Stimulated activated CD8-positive, alpha-beta memory T cell treated with anti-CD3 and anti-CD28 coated beads, Interleukin-4, amount 100 ng/mL, for 1 hour (primary cell): ENCODE measurements at places on chromosomes 7 and 10.
A peak's percentile ranks its signal among the peaks of the same experiment; 100 is the strongest.

- peak; percentile 15 for DNase-seq
Observed at GRCh38 chr7:23106057-23106822, 655 bp downstream of the KLHL7 start.

GRCh38 chr7:8615019-8615418, 181.6 kb downstream of the NXPH1 start:
- DNase-seq, result no peak

DNA sequence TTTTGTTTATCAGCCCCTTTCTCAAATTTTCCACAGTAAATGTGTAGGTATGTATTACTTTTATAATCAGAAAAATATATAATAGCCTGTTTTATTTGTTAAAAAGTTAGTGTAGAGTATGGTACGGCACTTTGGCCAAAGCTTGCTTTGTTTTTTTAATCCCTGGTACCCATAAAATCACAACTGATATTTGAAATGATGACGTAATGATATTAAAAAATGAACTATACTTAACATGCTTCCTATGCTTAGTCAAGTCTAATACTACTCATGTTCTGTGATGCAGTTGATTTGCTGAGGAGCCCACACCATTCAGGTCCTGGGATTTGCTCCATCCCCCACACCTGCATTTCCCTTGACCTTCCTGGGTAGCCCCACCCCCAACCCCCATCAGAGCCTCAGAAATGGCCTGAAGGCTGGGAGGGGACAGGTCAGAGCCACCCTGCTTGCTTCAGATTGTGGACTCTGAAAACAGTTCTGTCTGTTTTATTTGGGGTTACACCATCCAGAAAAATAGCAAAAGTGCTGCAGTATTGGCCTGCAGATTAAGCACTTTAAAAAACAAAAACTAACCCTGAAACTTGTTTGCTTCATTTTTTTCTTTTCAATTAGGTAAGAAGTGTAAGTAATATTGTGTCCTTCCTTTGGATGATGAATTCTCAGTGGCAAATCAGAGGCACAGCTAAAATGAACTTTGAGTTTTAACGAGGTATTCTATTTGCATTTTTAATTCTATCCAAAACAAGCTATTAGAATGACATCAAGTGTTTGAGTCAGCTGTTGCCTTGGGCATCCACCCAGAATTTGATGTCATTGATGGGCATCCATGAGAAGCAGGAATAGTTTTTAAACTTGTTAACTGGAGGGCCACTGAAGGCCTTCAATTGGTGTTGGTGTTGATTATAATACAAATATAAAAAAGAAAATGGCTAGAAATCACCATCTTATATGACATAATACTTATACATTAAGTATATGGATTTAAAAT, 23.3 kb downstream of the PLCE1 start:
- no peak for DNase-seq

DNA sequence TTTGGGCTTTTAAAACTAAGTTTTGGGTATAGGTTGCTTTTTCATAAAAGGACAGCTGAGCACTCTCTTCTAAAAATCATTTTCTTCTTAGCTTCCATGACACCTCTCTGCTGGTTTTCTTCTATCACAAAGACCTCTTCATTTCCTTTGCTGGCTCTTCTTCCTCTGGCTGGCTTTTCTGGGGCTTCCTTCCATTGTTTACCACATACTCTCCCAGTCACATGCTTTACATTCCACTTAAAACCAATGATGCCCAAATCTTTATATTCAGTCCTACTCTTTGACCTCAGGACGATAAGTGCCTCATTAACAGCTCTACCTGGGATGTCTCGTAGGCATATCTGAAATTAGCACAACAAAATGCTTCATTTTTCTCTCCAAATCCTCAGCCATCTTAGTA, 26.8 kb downstream of the FAM133B start:
- no peak for DNase-seq

DNA sequence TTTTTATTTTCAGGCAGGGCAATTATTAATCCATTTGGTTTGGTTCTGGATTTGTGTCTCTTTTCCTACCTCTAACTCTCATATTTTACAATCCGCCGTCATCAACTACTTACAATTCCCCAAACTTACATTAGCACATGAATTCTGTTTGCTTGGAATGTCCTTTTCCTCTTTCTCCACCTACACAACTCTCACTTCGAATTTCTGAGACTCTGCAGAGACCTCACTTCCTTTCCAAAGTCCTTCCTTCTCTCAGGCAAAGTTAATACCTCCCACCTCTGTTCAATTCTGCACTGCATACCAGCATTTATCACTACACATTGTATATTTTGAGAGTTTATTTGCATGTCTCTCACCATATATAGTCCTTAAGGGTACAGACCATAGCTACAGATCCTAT, 122.7 kb upstream of the LRRTM3 start:
- DNase-seq, result no peak

GRCh38 chr10:63464402-63465292, 1.1 kb downstream of the JMJD1C start:
- DNase-seq, result no peak

DNA sequence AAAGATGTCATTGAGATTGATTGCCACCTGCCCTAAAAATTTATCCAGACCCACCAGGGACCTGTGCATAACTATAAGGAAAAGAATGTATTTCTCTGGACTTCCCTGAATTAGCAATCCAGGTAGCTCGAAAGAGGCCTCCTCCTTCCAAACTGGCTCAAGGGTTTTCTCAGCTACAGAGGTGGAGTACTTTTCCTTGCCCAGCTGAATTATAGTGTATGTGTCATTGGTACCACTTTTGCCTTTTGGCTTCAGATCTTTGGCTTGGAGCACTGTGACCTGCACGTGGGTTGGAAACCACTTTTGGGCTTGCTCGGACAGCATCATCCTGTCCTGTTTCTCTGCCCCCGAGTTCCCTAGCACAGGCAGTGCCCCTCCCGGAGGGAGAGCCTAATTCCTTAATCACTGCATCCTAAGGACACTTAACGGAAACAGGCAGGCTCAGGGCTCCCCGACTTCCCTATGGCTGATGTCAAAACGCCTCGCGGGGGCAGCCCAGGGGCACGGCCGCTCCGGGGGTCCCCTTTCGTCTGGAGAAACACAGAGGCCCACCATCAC, 825 bp downstream of the RAB11FIP2 start:
- DNase-seq, result no peak

GRCh38 chr10:66381045-66381444, 544.8 kb upstream of the LRRTM3 start:
- DNase-seq, result no peak

DNA sequence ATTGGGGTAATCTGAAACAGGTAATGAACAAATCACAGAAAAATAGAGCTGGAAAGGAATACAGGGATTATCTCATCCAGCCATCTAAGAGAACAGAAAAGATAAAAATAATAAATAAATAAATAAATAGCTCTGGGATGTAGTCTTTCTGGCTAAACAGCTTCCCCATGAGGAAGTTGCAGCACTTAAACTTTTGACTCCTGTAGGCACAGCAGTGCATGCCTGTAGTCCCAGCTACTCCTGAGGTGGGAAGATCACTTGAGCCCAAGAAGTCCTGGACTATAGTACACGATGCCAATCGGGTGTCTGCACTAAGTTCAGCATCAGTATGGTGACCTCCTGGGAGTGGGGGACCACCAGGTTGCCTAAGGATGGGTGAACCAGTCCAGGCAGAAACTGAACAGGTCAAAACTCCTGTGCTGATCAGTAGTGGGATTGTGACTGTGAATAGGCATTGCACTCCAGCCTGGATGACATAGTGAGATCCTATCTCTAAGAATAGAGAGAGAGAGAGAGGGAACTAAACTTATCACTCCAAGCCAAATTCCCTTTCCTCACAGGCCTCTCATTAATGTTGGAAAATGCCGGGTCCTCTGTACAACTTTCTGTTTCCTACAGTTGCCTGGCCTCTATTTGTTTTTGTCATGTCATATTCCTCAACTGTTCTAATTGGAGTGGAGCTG, 61.7 kb upstream of the CDK13 start:
- no peak for DNase-seq

- DNase-seq, result no peak
Observed at GRCh38 chr10:69415049-69415448, 1.7 kb downstream of the TACR2 start.

GRCh38 chr7:45001826-45002225, 1.8 kb downstream of the CCM2 start:
- DNase-seq, result no peak
